Cardiac septum (tissue), 1 donor: ENCODE measurements at places on chromosomes 4 and X.

DNA sequence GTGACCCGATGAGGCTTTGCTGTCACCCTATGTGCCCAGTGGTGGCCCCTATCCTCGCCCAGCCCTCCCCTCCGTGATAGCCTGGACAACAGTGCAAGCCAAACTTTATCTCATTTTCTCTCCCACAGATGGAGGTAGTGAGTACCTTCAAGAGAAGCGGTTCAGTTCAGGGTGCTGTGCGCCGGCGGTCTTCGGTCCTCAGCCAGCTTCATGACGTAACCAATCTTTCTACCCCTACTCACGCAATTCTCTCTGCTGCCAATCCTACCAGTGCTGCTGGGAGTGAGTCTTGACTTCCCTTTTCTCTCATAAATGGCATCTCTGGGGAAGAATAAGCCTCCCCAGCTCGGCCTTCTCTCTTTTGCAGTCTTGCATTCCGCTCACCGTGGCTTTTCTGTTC, 29.5 kb downstream of the CCNQ start:
- DNase-seq = no peak

DNA sequence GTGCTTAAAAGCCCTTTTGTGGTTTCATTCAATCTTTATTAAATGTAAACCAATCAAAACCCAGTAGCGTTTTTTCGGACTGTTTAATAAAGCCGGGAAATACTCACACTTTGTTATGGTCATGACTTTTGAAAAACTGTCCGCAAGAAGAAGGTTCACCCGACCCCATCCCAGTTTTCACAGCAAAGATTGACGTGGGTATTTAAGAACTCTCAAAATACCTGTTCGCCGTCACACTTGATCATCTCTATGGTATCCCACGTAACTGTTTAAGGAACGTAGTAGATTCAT, 20.9 kb downstream of the ETDB start:
- DNase-seq = no peak

- DNase-seq = no peak
Measured at GRCh38 chrX:39837688-39838087, 260.1 kb downstream of the BCOR start.

DNA sequence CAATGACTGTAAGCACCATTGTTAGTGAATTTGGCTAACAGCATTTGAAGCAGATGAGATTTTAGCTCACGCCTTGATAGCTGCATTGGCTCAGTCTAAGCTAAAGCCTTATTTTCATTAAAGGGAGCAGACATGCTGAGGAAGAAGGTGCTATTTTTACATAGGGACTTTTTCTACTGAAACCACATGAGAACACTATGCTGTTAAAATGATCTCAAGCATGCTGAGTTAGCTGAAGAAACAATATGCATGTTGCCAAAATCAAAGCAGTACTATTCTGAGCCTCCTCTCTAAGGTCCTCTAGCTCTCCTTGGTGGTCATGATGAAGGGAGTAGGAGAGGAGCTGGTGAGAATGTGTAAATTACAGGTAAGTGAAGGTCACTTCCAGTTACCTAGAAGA, 134.4 kb upstream of the JADE1 start:
- DNase-seq = no peak

- DNase-seq = no peak
Measured at GRCh38 chr4:63787326-63787725, 621.9 kb downstream of the TECRL start.

- peak; percentile 91 for DNase-seq
Measured at GRCh38 chr4:1167244-1167949, 5.0 kb downstream of the SPON2 start.

DNA sequence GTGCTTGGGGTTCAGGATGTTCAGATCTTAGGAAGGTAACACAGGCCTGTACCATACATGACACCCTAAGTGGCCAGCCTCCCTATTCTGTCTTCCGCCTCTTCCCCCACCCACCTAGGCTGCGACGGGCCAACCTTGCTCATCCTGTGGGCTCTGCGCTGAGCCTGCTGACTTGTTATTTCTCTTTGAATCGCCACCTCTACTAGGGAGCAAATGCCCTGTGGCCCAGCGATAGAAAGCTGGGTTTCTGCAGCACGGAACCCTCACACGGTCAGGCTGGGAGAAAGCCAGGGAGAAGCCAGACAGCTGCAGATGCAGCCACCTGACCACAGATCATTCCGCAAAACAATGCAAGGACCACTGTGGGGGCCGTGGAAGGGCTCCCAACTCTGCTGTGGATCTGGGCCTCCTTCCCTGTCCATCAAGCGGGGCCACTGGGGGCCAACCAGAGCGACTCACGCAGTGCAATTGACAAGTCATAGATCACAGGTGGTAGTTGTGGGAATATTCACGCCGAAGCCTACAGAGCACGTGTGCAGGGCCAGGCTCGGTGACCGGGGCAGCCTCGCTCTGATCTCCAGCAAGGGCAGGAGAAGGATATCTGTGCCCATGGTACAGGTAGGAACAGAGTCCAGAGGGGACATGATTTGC, 227.5 kb downstream of the AFAP1 start:
- no peak for DNase-seq

GRCh38 chr4:44848466-44848865, 122.1 kb upstream of the GNPDA2 start:
- no peak for DNase-seq

- no peak for DNase-seq
Measured at GRCh38 chrX:7261672-7262332, 113.8 kb upstream of the PUDP start.

DNA sequence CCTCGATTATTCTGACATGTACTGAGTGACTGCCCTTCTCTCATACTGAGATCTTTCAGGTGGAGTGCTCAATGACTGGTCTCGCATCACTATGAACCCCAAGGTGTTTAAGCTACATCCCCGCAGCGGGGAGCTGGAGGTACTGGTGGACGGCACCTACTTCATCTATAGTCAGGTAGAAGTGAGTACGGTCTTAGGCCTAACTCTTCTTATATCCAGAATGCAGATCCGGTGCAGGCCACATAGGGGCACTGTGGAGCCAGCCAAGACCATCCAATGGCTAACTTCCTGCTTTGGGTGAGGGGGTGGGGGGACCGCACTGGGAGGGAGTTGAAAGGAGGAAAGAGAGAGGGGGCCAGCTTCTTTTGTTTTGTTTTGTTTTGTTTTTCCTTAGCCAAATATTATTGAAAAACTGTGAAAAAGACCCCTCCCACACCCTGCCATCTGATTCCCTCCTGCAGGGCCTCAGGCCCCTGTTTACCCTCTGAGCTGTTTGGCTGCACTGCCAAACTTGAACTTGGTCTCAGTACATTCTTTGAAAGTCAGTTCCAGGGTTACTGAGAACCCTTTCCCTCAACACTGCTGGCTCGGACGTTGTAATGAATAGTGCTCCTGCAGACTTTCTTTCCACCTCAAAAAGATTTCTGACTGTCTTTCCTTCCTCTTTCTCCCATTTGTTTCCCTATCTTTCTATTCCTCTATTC, 16.2 kb downstream of the AWAT2 start:
- no peak for DNase-seq

GRCh38 chr4:101787701-101788316, 2.7 kb upstream of the BANK1 start:
- no peak for DNase-seq

DNA sequence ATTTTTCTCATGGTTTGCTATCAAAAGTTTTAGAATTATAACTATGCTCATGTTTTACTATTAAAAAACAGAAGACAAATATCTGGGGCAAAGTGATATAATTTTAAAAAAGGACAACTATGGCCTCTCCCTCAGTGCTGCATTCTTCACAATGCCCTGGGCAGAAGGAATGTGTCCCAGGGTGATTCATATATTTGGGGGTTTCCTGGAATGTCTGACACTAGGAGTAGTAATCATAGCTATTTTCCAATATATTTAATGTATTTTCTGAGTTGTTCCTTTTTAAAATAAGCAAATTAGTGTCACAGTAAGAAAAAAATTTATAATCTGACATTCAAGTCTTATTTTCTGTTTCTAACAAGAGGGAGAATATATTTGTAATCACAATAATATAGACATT, 281.7 kb downstream of the UNC5C start:
- no peak for DNase-seq

- DNase-seq = no peak
Measured at GRCh38 chr4:146762016-146762415, 123.3 kb downstream of the POU4F2 start.

- no peak for DNase-seq
Measured at GRCh38 chrX:119145241-119145653, 17.6 kb upstream of the KIAA1210 start.

- DNase-seq = no peak
Measured at GRCh38 chrX:9132036-9132638, 98.2 kb upstream of the FAM9B start.

- DNase-seq = no peak
Measured at GRCh38 chr4:76342191-76342590, 35.7 kb downstream of the STBD1 start.

GRCh38 chr4:121176082-121176934, 12.2 kb upstream of the TNIP3 start:
- DNase-seq = no peak

DNA sequence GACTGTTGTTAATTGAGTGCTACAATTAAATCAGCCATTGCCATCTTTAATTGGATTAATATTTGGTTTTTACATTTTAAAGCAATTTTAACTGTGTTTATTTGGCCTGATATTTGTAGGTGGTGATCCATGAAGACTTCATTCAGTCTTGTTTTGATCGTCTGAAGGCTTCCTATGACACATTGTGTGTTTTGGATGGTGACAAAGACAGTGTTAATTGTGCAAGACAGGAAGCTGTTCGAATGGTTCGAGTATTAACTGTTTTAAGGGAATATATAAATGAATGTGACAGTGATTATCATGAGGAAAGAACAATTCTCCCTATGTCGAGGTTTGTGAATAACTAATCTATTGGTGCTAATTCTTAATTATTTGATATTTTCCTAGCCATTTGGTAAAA, 82.6 kb downstream of the USP9X start:
- DNase-seq = no peak

- no peak for DNase-seq
Measured at GRCh38 chrX:4741024-4741423, 1027.6 kb upstream of the PRKX start.

- DNase-seq = no peak
Measured at GRCh38 chrX:57964975-57965374, 54.7 kb upstream of the ZXDA start.

DNA sequence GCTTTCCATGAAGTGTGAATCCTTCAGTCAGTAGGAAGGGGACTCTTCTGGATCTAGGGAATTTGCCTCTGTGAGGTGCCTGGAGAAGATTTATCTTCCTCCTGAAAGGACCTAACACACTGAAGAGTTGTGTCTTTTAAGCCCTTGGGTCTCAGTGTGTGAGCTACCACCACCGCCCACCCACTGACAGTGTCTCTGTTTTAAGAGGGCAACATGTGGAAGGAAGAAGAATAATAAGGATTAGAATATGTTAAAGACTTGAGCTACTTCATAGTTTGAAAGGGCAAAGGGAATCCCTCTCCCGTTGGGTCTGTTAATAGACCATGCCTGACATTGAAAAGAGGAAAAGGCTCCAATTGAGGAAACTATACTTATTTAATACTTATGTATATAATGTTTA, 64.3 kb upstream of the TLR2 start:
- no peak for DNase-seq

GRCh38 chr4:106019771-106020170, 124.5 kb downstream of the NPNT start:
- no peak for DNase-seq

- no peak for DNase-seq
Measured at GRCh38 chrX:43003939-43004338, 226.0 kb upstream of the PPP1R2C start.

- no peak for DNase-seq
Measured at GRCh38 chrX:131987252-131987651, 35.9 kb upstream of the STK26 start.

DNA sequence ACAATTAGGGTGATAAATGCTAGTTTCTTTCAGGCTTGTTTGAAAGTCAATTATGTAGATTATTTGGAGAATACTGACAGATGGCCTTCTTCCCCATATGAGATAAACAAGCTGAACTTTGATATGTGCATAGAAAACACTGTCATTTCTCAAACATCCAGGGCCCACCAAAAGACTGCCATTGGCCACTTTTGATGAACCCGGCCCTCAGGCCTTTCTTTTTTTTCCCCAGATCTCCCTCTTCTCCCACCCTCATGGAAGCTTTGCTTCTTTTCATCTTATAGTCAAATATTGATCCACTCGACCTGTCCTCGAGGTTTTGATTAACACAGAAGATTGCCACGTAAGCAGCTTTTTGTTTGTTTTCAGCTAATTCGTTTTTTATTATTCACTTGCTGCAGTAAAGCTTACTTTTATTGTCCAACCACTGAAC, 377.4 kb downstream of the SMARCA1 start:
- no peak for DNase-seq

- DNase-seq = no peak
Measured at GRCh38 chrX:3295731-3296130, 50.7 kb downstream of the MXRA5 start.

GRCh38 chr4:140102421-140102820, 51.6 kb downstream of the MAML3 start:
- no peak for DNase-seq

DNA sequence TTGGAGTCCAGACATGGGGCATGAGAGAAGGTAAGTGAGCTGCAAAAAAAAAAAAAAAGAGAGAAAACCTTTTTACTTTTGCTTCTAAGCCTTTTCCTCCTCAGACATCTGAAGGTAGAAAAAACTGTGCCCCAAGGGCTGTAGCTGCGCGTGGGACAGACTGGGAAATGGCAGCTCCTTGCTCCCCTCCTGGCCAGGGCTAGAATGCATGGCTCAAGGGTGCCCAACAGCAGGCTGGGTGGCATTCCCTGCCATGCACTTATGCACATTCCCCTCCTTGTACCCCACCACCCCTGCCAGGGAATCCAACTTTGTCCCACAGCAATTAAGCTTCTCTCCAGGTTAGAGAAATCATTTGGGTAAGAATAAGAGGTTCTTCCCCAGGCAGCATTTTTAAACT, 421.2 kb downstream of the TRAM1L1 start:
- DNase-seq = no peak

- DNase-seq = no peak
Measured at GRCh38 chr4:153295131-153295755, 49.2 kb upstream of the MND1 start.

DNA sequence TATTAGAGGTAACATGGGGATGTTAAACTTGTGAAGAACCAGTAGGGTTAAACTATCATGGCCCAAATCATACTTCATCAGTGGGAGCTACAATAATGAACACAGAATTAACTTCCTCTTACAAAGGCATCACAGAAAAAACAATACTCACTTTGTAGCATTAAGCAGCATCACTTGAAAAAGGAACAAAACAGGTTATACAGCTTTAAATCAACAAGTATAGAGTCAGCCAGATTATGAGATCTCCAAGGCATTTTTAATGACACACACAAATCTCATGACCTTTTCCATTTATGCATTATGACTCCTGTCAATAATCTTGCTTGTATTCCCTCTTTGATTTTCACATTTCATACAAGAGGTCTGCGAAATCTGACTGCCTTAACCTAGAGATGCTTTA, 18.3 kb downstream of the FBXL5 start:
- no peak for DNase-seq

- DNase-seq = no peak
Measured at GRCh38 chr4:76874176-76874575, 23.8 kb downstream of the SOWAHB start.
